Stromal cell of bone marrow (primary cell): ENCODE measurements at places on chromosomes 2 and 18.

DNA sequence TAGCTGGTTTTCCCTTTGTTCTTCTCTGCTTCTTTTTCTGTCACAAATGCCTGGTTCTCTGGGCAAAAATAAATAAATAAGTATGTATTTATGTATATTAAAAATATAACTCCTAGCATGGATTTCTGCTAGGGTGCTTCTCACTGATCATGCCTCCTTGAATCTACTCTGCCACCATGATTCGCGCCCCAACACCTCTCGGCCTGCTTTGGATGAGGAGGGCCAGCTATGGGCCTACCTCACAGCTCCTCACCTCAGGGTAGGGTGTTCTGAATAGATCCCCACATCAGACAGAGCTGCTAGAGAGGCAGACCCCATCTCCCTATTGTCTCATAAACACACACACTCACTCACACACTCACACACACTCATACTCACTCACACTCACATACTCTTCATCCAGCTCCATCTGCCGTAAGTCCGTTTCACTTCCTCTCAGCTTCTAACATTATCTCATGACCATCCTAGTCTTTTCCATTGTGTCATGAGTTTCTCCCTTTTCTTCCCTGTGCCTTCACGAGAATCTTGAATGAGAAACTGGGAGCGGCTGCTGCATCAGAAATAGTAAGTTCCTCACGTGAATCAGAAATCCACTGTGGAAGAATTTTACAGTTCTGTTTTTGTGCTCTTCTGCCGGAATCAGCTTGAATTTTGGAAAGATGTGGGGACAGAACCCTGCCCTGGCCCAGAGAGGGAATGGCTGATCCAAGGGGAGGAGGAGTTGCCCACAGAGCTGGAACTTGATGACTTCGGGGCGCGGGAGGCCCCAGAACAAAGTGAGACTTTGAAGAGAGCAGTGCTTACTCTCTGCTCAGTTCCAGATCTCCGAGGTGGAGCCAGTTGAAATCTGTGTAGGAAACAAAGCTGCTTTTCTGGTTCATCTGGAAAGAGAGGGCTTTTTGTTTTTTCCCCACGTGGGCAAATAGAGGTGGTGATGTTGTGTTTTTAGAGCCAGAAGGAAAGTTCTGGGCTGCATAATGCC, 20.9 kb downstream of the ANXA4 start:
- DNase-seq, result no peak

DNA sequence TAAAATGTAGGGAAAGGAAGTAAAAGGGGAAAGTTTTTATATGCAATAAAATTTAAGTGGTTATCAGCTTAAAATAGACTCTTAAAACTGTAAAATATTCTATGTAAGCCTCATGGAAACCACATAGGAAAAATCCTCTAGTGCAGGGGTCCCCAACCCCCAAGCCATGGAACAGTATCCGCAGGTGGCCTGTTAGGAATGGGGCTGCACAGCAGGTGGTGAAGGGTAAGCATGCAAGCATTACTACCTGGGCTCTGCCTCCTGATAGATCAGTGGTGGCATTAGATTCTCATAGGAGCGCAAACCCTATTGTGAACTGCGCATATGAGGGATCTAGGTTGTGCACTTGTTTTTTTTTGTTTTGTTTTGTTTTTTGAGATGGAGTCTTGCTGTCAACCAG, 1409.3 kb upstream of the CDH2 start:
- DNase-seq, result no peak

DNA sequence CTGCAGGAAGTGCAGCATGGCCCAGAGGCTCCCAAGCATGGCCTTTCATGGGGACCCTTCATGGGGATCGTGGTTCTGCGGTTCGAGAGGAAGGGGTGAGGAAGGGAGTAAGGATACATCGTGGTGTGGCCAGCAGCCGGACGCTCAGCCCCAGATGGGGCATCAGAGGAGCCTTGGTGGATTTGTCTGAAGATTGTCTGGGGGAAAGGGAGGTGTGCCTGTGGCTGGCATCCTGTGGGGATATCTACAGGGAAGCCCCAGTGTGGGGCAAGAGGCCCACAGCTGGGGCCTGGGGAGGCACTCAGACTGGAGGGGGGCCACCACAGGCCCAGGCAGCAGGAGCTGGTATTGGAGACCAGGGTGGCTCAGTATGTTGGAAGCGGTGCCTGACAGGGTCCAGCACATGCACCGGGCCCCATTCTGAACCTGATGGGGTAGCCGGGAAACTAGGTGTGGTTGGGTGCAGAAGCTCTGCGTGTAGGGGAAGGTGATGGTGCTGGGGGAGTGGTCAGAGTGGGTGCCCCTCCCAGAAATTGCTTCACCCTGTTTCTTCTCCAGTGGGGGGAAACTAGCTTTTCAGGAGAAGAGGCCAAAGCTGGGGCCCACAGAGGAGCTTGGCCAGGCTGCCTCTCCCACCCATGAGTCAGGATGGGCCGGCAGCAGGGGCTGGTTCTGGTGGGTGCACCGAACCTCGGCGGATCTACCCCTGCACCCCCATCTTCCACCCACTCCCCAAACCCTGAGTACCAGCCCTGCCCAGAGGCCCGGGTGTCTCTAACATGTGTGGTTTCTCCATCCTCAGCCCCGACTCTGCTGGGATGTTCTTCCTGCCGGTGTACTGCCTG, 274.4 kb upstream of the HDAC4 start:
- DNase-seq, result no peak

- no peak for DNase-seq
Measured at GRCh38 chr2:201994973-201995638, 38.5 kb upstream of the FZD7 start.

- no peak for DNase-seq
Measured at GRCh38 chr2:112290088-112290487, 14.7 kb downstream of the ZC3H6 start.

DNA sequence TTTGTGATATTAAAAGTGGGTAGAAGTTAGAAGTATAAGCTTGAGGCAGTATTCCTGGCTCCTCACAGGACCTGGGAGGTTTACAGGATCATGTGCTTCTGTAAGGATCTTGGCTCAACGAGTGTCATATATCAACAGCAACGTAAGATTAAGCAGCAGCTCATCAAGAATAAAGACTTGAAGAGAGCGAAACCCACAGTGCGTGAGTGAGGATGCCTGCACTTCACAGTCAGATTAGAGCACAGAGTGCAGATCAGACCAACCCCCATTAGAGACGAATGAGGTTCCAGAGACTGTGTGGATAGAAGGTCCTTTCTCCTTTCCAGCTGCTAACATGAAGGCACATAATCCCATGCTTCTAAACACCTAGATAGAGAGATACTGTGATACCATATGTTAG, 1656.7 kb upstream of the NXPH2 start:
- DNase-seq, result no peak

DNA sequence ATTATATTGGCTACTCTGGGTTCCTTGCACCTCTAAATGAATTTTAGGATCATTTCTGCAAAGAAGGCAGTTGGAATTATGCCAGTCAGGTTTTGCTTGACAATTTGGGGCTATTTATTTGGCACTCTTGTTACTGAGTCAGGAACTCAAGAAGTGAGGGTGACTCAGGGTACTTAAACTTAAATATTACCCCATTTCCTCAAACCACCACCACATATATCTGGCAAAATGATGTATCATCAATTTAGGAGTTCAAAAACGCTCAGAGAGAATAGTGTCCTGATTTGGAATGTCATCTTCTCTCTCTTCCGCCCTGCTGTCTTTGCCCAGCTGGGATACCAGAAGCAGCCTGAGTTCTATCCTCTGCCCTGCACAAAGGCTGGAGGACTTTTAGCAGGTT, 2.4 kb upstream of the THNSL2 start:
- no peak for DNase-seq

DNA sequence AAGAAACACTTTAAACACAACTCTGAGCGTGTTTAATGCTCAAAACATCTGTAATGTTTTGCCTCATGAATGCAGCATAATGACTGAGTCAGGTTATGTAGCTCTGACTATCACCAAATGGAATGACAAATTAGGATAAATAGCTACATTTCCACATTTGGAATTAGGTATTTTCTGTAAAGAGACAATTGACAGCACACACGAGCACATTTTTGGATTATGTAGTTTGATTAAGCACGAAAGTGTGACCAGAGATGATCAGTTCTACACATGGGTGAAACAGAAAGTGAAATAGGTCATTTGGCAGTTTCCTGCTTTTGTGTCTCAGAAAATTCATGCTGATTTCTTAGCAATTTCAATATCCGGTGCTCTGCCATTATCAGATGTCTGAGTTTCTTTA, 29.0 kb downstream of the LPIN1 start:
- DNase-seq, result no peak

GRCh38 chr18:62505669-62506494, 16.9 kb upstream of the ZCCHC2 start:
- no peak for DNase-seq

DNA sequence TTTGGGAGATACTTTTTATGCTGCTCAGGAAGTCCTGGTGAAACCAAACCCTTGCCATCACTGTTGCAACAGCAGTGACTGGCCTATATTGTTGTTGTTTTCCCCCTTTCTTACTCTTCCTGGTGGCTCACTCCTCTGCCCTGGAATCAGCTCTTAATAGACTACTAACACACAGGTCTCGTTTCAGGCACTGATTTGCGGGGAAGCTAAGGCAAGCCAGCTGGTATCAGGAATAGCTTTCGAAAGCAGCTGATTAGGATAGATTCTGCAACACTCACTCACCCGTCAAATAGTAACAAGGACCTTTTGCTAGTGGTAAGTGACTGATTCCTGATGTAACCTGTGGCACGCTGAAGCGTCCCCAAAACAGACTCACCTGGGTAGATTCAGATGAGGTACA, 360.4 kb downstream of the PLCL1 start:
- no peak for DNase-seq

DNA sequence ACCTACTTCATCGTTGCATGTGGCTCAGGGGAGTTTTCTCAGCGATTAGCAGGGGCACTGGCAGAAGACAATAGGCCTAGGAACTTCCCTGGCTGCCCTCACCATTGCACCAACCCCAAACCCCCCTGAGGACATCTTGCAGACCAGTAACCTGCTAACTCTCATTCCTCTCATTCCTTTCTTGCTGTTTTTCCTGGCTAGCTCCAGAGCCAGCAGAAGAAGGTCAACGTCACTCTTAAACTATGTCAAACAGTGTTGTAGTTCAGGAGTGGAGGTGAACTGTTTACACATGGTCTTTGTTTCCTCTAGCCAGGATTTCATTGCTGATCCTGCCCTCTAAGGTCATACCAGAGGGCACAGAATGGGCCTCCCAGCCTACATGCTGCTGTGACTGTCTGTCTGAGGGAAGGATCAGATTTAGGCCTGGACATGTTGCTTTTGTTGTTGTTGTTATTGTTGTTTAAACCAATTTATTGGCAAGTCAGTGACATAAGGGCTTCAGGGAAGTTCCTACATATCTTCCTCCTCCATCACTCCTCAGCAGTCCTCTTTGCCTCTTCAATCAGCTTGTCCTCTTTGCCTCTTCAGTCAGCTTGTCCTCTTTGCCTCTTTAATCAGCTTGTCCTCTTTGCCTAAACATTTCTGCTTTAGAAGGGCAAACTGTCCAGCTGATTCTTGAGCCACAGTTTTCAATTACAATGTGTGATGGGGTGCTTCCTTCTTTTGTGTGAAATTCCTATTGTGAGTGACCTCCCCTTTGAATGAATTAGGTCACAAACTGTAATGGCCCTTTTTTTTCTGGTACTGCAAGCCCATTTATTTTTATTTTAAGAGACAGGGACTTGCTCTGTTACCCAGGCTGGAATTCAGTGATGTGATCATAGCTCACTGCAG, 471.9 kb upstream of the TNP1 start:
- DNase-seq, result no peak

DNA sequence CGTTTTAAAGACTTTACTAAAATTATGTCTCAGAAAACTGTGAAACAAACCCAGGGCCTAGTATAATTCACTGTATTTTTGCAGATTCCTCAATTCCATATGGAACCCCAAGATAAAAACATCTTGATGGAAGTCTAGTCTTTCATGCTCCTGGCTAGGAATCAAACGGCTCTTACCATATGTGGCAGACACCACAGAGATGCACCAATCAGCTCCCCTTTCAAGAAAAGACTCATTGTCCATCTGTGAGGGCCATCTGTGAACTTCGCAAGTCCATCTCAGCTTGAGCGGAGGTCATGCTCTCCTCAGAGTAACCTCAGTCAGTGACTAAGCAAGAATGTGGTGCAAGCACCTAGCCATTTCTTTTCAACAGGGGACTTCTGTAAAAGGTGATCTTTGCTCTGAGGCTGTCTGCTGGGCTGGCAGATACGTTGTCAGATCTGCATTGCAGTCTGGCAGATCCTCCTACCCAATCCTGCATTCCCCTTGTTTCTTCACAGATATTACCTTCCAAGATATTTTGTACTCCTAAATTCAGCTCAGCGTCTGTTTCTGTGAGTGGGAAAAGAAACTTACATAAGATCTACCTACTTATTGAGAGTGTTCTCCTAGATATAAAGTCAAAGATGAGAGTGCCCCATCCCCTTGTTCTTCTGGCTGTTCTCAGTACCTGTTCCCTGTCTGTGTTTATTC, 419.3 kb downstream of the SPAG16 start:
- no peak for DNase-seq

DNA sequence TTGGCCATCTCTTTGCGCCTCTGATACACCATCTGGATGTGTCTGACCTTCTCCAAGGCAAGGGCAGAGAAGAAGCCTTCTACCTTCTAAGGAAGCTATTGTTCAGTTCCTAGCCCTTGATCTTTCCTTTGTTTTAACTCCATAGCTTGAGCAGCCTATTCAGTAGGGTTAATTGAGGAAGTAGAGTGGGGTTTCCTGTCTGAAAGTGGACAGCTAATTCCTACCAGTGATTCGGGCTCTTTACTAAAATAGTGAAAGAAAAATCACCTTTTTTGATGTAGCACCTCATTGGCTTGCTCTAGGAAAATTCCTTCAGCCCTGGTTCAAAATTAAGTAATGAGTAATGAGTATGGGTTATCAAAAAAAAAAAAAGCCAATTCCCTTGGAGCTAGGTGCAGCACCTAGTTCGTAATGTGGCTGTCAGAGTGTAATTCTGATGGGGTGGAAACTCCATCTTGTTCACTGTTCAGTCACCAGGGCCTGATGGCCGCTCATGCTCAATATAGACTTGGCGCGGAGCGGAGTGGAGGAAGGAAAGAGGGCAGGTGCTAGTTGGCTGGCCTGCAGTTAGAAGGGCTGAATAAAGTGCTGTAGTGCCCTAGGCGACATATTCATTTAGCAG, 2.9 kb upstream of the MGAT5 start:
- no peak for DNase-seq

DNA sequence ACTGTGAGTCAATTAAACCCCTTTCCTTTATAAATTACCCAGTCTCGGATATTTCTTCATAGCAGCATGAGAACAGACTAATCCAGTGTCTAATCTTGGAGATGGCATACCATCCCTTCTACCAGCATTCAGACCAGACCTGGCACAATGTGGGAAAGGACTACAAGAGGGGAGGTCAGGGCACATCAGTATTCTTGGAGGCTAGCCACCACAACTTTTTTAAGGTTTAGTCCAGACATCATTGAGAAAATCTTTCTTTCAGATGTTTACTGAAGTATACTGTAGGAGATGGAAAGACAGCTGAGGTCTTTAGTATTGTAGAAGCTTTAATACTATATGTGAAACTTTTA, 4.0 kb downstream of the RALB start:
- no peak for DNase-seq

DNA sequence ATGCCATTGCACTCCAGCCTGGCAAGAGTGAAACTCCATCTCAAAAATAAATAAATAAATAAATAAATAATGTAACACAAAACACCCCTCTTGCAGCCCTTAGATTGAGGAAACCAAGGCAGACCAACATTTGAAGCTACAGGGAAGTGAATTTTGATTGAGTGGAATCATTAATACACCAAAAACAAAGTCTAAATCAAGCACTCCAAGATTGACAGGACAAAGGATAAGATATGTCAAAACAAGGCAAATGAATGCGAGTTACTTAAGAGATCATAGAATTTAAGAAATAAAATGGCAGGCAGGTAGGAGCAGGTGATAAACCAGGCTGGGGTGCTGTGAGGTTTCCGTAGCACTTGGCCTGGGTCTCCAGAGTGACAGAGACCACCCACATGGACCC, 54.9 kb upstream of the RAB12 start:
- no peak for DNase-seq
